ENCODE measurements at places on chromosomes 1 and 21. TPM values are rescaled to one million over a fixed set of nuclear protein-coding genes. Genes with fewer than 3 reads are reported as not detected.

The RPL22 gene
- total RNA-seq: 629 TPM

DNA sequence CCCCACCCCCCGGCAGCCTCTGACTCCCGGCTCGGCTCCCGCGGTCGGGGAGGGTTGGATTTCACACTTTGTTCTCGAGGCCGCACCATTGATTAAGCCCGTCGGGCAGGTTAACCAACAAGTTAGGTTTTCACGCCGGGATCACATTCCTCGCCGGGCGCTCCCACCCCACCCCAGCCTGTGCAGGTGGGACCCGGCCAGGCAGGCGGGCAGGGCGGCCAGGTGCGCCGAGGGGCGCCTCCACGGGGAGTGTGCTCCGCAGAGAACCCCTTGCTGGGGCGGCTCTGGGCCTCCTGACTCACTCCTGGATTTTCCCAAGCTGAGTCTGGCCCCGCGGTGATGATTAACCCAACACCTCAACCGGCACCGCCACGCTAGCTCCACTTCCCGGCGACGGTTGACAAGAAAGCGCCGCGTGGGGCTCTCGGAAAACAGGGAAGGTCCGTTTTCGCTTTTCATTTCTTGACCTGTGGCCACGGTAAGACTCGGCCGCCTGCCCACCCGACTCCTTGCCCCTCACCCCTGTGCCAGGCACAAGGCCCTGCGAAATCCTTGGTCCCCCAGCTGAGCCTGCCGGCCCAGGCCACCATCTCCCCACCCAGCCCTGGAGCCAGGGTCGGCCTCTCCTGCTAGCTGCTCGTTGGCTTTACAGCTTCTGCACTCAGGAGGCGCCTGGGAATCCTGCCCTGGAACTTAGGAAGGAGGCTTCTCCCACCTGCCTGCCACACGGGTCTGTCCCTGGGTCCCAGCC, 8.8 kb upstream of the TTLL10 start:
- no peak overlapping the region for H3K27ac ChIP-seq
- H3K4me1 ChIP-seq: peaks cover 93% of the 10 kb centered on the region
- no peaks in the 10 kb centered on the region for H3K36me3 ChIP-seq
- H3K27me3 ChIP-seq: peaks cover 77% of the 10 kb centered on the region
- no peak for DNase-seq
- no peak overlapping the region for H3K4me3 ChIP-seq

- peaks cover 3% of the 10 kb centered on the region for H3K36me3 ChIP-seq
- DNase-seq: no peak
- H3K4me1 ChIP-seq: peaks cover 3% of the 10 kb centered on the region
These were observed 113.6 kb downstream of the NEK7 start for GRCh38 chr1:198270273-198270828.

GRCh38 chr1:75132812-75133619, 1.2 kb upstream of the LHX8 start:
- H3K27me3 ChIP-seq: peaks cover 82% of the 10 kb centered on the region
- H3K36me3 ChIP-seq: no peaks in the 10 kb centered on the region
- DNase-seq: no peak
- no peak overlapping the region for H3K4me3 ChIP-seq

DNA sequence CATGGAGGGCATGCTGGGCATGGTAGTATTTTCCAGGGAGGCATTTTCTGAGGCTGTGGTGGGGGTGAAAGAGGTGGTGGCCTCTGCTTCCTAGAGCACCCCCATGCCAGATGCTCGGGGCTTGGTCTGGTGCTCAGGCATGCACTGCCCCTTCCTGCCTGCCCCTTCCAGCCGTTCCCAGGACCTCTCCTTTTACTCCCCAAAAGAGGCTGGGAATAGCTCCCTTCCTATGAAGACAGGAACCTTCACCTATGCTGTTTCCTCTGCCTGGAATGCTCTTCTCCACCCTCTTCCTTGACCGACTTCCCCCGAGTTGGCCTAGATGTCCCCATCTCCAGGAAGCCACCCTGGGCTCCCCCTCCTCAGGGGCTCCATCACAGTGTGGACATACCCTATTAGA, 9.1 kb downstream of the EDN2 start:
- H3K4me3 ChIP-seq: no peak overlapping the region
- DNase-seq: no peak
- no peak overlapping the region for H3K27ac ChIP-seq
- no peaks in the 10 kb centered on the region for H3K4me1 ChIP-seq
- H3K27me3 ChIP-seq: peaks cover 70% of the 10 kb centered on the region

DNA sequence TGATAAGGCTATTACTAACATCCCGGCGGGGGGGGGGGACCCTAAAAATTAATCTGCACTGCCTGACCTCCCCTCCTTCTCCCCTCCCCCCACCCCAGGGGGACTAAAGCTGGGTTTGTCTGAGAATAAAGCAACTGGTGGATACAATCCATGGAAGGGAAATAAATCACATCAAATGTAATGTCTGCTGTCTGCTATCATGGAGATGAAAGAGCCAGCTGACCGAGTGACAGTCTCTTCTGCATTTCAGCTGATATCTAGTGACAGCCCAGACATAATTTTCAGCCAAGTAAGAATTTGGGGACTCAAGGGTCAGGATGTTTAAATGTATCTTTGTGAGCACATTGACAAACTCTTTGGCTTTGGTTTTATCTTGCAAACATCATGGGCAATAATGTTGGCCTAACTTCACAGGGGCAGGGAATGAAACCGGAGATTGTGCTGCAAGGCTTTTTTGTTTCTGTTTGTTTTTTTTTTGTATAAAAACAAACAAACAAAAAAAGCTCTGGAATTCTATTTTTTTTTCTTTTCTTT, 44.7 kb downstream of the HTR6 start:
- H3K27me3 ChIP-seq: peaks cover 12% of the 10 kb centered on the region
- H3K4me3 ChIP-seq: no peak overlapping the region
- H3K4me1 ChIP-seq: no peaks in the 10 kb centered on the region
- H3K27ac ChIP-seq: no peak overlapping the region
- no peak for DNase-seq

GRCh38 chr21:42027085-42027821, 17.1 kb upstream of the ZBTB21 start:
- no peak for DNase-seq
- no peak overlapping the region for H3K4me3 ChIP-seq
- no peaks in the 10 kb centered on the region for H3K36me3 ChIP-seq
- peaks cover 77% of the 10 kb centered on the region for H3K27me3 ChIP-seq
- H3K4me1 ChIP-seq: no peaks in the 10 kb centered on the region

The PTGS2 gene
- total RNA-seq: not detected

DNA sequence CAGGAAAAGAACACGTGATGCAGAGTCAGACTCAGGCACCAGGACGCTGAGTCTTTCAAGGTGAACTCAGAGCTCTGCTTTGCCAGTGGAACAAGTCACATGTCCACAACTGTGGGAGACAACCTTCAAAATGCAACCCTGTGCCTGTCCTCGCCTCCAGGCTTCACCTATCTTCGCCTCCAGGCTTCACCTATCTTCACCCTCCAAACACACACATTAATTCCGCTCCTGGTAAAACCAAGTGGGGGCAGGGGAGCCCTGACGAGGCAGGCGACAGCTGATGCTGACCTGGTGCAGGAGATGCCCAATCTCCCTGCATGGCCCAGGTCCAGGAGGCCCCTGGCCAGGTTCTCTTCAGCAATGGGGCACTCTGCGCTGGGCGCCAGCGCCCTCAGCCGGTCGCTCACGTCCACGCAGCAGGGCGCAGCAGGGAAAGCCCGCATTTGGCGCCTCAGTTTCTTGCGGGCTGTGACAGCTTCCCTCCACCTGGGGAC, 28.0 kb upstream of the LSS start:
- no peak for DNase-seq
- H3K4me1 ChIP-seq: peaks cover 11% of the 10 kb centered on the region
- H3K36me3 ChIP-seq: peaks cover 94% of the 10 kb centered on the region
- no peaks in the 10 kb centered on the region for H3K27me3 ChIP-seq
- no peak overlapping the region for H3K27ac ChIP-seq

GRCh38 chr1:86068271-86068721, 88.3 kb downstream of the COL24A1 start:
- H3K27ac ChIP-seq: no peak overlapping the region
- H3K36me3 ChIP-seq: no peaks in the 10 kb centered on the region
- H3K4me3 ChIP-seq: no peak overlapping the region
- DNase-seq: no peak
- no peaks in the 10 kb centered on the region for H3K27me3 ChIP-seq
- no peaks in the 10 kb centered on the region for H3K4me1 ChIP-seq

GRCh38 chr1:51664421-51665240, 47.7 kb downstream of the OSBPL9 start:
- no peaks in the 10 kb centered on the region for H3K27me3 ChIP-seq
- H3K27ac ChIP-seq: no peak overlapping the region
- peaks cover 6% of the 10 kb centered on the region for H3K4me1 ChIP-seq
- H3K36me3 ChIP-seq: no peaks in the 10 kb centered on the region

The SLC5A3 gene
- total RNA-seq: 12.1 TPM

DNA sequence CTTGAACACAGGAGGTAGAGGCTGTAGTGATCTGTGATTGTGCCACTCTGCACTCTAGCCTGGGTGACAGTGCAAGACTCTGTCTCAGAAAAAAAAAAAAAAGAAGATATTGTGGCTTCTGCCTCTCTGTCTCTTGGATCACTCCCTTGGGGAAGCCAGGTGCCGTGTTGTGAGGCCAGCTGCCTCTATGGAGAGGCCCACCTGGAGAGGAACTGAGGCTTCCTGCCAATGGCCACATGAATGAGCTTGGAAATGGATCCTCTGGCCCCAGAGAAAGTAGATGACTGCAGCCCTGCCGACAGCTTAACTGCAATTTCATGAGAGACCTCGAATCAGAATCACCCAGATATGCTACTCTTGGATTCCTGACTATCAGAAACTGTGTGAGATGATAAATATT, 19.7 kb upstream of the AK2 start:
- H3K27ac ChIP-seq: no peak overlapping the region
- peaks cover 7% of the 10 kb centered on the region for H3K27me3 ChIP-seq
- H3K4me3 ChIP-seq: no peak overlapping the region

DNA sequence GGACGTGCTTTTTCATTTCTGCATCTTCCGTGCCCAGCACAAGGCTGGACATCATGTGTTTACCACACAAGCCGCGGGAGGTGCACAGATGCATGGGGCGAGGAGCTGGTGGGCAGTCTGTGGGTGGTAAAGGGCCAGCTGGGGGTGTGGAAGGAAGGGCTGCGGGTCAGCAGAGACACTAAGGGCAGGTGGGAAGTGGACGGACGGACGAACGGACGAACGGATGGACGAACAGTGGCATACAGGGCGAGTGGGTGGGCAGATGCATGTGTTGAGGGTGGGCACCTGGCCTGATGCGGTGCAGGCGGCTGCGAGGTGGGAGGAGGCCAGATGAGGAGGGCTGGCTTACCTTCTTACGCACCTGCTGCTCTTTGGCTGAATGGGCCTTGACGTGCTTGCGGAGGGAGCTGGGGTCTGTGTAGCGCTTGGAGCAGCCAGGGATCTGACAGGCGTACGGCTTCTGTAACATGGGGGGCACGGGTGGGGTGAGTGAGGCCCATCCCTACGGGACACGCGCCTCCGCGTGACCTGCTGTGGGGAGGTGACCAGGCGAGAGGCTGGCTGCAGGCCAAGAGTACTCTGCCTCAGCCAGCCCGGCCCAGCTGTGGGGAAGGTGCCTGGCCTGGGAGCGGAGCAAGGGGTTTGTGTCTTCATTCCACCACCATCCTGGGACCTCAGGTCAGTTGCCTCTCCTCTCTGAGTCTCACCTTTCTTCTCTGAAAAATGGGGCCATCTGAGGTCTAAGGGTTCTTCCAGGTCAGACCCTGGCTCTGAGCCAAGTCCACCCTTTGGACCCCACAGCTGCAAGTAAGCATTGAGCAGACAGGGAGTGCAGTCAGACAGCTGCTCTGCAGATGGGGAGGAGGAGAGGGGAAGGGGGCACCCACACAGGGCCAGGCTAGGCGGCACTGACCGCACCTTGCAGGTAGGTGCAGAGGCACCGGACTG, 65.5 kb downstream of the DMRTB1 start:
- no peaks in the 10 kb centered on the region for H3K4me1 ChIP-seq
- H3K4me3 ChIP-seq: no peak overlapping the region
- no peak overlapping the region for H3K27ac ChIP-seq

The ZNF684 gene
- total RNA-seq: 4.8 TPM

The AVPR1B gene
- total RNA-seq: not detected

- no peak overlapping the region for H3K4me3 ChIP-seq
- DNase-seq: peak; percentile 38
- H3K27me3 ChIP-seq: no peaks in the 10 kb centered on the region
- no peaks in the 10 kb centered on the region for H3K36me3 ChIP-seq
These were observed 224.2 kb upstream of the JUN start for GRCh38 chr1:59007820-59008598.

DNA sequence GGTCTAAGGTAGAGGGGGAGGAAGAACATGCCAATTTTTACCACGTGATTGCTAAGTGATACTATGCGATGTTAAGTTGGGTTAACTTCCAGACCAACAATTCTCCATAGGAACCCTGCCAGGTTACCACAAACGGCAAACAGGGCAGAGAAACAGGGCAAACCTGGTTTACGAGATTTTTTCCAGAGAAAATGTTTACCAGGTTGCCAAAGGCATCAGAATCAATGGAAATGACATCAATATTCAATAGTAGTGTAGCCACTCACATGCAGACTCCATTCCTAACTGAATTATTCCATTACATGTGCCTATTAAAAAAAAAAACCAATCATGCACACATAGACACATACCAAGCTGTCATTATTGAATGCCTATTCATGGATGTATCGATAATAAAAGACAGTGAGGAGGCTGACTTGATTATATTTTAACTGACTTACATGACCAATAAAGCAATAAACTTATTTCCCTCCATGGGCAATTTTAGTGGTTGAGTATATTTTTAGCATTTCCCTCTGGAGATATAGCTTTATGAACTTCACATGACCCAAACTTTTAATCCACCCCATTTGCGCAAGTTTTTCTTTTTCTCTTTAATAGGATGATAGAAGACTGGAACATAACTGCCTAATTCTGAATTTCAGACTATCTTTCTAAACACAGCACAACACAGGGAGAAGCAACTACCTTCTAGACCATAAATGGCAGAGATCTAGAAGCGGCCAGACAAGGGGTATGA, 40.5 kb upstream of the KCNE1 start:
- H3K4me1 ChIP-seq: no peaks in the 10 kb centered on the region
- no peak overlapping the region for H3K4me3 ChIP-seq
- H3K27ac ChIP-seq: no peak overlapping the region
- H3K27me3 ChIP-seq: no peaks in the 10 kb centered on the region

DNA sequence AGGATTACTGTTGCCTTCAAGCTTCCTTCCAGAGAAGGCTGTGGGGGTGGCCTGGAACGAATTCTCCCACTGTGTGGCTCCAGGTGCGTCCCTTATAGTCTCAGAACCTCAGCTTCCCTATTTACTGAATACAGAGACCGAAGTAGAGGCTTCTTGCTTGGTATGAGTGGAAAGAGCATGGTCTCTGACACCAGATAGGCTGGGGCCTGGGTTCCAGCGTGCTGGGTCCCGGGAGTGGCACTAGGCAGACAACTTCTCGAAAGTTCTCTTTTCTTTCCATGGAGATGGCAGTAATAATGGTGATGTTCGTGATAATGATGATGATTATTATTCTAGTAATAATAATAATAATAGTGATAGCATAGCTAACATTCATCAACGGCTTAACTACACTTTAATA, 161.7 kb downstream of the PTPRU start:
- no peaks in the 10 kb centered on the region for H3K27me3 ChIP-seq
- no peaks in the 10 kb centered on the region for H3K4me1 ChIP-seq
- H3K4me3 ChIP-seq: no peak overlapping the region
- no peak for DNase-seq
- no peaks in the 10 kb centered on the region for H3K36me3 ChIP-seq
